HS-5 (cell line): ENCODE measurements at places on chromosomes 3 and 15.
A peak's percentile ranks its signal among the peaks of the same experiment; 100 is the strongest.

GRCh38 chr3:160941885-160942494 lies 163.2 kb downstream of the B3GALNT1 start:
- peak; percentile 58 for DNase-seq

- no peak for DNase-seq
Measured at GRCh38 chr3:61527011-61527410, 34.4 kb upstream of the PTPRG start.

DNA sequence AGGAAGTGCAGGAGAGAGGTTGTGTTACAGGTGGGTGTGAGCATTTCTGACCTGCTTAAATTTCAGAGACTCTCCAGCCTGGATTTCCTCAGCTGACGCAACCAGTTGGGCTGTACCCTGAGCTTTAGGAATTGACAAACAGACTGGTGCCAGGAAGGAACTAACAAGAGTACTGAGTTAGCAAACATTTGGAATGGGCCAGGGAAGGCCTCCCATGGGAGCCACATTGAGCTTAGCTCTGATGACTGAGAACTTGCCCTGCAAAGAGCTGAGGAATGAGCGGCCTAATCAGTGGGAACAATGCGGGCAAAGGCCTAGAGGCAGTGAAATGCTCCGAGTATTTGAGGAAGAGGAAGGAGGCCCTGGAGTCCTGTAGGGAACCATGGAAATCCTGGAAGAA lies 254.2 kb downstream of the FEZF2 start:
- no peak for DNase-seq

DNA sequence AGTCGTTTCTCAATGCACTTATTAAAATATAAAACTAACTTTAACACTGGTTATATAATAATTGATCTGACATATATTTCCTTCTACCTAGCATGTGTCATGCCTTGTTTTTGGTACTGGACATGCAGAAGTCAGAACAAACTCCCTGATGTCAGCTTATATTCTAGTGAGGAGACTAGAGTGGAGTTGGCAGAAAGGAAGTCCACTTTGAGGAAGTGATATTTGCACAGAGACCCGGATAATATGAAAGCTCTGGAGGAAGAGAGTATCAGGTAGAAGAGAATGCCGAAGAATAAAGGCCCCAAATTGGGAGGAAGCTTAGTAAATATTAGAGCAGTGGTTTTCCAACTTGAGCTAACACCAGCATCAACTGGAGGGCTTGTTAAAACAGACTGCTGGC lies 24.6 kb upstream of the ZNF280D start:
- DNase-seq, result no peak

DNA sequence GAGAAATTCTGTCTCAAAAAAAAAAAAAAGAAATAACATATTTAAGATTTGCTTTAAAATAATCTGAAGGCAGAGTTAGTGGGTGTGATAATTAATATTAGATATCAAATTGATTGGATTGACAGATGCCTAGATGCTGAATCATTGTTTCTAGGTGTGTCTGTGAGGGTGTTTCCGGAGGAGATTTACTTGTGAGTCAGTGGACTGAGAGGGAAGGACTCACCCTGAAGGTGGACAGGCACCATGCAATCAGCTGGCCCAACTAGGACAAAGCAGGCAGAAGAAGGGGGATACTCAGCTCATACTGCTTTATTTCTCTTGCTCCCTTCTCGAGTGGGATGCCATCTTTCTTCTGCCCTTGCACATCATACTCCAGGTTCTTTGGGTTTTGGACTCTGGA lies 16.7 kb upstream of the RPL24 start:
- DNase-seq, result no peak

GRCh38 chr3:64329037-64329436 lies 103.8 kb upstream of the PRICKLE2 start:
- DNase-seq, result no peak

- DNase-seq, result no peak
Measured at GRCh38 chr15:68576235-68576892, 2.4 kb upstream of the CORO2B start.

DNA sequence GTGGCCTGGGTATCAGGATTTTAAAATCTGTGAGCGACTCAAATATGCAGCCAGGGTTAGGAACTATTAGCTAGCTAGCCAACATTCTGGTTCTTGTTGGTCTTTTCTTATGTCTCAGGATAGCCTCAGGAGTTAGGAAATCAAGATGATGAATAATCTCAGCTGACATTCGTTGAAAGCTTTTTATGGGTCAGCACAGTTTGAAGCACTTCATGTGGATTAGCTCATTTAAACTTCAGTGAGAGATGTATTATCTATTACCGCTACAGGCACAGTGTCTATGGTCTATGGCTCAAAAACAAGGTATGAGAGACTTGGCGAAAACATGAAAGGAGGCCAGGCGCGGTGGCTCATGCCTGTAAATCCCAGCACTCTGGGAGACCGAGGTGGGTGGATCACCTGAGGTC lies 187.5 kb upstream of the THRB start:
- peak; percentile 53 for DNase-seq
